CD4-positive, alpha-beta T cell treated with Interleukin-17A for 4 hours (primary cell): ENCODE measurements at places on chromosomes 6 and 20.

- DNase-seq, result no peak
These were observed 163.2 kb upstream of the OLIG3 start for GRCh38 chr6:137657351-137657911.

- DNase-seq, result no peak
These were observed 104.2 kb upstream of the THEMIS start for GRCh38 chr6:128005009-128005408.

GRCh38 chr6:73062837-73063236, 162.5 kb downstream of the KHDC1L start:
- no peak for DNase-seq

DNA sequence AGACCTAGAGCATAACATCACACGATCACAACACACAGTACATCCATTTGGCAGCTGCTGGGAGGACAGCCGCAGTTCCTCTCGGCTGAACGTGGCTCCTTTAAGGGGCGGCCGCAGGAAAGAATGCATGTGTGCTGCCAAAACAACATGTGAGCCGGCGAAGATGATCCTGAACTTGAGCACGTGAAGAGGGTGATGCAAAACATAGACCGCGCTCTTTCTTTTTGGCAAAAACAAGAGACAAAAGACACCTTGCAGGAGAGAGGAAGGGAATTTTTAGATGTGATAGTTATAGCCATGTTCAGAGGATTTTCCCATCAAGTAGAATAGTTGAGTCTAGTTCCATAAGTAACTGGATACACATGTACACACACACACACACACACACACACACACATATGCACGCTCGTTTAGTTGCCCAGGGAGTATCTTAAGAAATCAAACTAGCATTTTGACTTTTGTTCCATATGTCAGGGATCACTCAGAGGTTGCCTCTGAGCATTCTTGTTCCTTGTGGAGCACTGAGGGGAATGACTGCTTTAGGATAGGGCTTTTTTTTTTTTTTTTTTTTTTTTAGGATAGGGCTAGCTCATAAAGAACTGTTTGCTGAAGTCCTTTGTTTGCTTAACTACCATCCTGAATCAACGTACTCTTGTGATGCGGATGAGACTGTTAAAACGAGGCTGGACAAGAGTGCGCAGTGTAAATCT, 21.7 kb upstream of the RANBP9 start:
- DNase-seq, result no peak

- no peak for DNase-seq
These were observed 5.0 kb upstream of the BHLHE23 start for GRCh38 chr20:63011798-63012197.

DNA sequence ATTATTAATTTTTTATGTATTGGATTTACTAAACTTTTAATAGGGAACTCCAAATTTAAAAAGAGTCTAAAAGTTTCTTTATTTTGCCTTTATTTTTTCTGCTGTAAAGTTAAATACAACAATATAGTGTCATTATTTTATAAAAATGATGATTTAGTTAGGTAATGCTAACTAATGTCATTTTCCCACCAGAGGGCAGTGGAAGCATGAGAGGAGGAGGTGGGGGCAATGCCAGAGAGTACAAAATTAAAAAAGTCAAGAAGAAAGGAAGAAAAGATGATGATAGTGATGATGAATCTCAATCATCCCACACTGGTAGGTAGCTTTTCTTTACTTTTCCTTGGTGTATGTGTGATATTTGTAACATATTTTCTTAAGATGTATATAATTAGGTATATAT, 20.2 kb upstream of the FHL5 start:
- no peak for DNase-seq

DNA sequence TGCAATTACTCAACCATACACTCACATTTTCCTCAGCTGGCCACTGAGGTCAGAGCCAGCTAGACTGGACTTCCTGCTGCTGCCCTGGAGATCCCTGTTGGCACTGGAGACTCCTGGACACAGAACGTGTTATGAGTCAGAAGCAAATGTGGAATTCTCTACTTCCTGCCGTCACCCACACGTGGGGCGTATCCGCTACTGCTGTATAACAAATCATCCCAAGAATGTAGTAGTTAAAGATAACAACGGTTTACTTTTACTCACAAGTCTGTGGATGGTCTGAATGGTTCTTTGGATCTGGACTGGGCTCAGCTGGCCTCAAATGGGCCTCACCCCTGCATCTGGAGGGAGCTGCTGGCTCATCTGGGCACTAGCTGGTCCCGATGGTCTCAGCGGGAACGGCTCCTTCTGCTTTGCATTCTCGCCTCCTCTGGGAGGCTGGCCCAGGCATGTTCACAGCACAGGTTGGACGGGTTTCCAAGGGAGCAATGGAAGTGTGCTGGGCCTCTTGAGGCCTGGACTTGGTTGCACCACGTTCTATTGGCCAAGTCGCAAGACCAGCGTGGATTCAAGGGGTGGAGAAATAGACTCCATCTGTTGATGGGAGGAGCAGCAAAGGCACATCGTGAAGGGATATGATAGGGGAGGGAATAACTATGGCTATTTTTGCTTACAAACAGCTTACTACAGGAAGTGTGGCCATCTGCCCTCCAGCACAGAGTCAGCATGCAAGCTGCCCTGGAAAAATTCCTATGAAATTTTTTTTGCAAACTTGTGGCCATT, 118.5 kb downstream of the SNX5 start:
- DNase-seq, result no peak

DNA sequence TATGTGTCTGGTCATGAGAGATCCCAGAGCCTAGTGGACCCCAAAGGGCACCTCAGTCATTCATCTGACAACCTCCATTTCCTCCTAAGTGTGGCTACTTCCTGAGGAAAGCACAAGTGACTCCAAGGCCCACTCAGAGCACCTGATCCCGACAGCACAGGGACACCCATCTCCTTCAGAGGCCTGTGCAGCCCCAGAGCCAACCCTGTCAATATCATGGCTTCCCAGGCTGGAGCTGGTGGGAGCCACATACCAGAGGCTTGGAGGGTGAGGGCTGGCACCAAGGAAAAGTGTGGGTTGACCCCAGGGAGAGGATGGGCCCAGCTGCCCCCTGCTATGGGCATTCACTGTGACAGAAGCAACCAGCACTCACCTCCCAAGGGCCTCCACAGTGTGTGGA, 117.3 kb downstream of the PSMB1 start:
- DNase-seq, result no peak

GRCh38 chr20:23178806-23179205, 92.7 kb upstream of the CD93 start:
- DNase-seq, result no peak

- peak; percentile 73 for DNase-seq
These were observed 4.5 kb upstream of the AP5S1 start for GRCh38 chr20:3815703-3816315.

GRCh38 chr20:24378661-24379483, 90.6 kb upstream of the SYNDIG1 start:
- DNase-seq, result no peak

- DNase-seq, result no peak
These were observed 727.6 kb downstream of the PTPRT start for GRCh38 chr20:42461965-42462593.

DNA sequence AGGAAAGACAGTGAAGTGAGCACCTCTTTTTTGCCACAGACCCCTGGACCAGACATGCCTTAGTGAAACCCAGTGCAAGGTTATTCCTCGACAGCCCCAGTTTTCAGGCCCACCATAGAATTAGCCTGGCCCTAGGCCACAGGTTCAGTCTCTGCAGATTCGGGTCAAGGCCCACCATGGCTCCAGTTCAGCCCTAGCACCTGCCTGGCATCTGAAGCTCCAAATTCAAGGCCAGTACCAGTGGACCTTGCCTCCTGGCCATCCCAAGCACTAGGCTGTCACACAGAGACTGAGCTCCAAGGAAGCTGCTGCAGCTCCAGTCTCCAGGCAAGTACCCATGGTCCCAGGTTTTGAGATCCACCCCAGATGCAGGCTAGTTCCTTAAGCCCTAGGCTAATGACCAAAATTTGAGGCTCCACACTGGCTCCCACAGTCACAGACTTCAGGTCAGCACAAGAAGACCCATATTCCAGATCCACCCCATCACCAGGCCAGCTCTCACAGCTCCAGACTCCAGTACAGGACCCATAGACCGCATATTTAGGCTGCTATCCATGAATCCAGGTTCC, 877.5 kb upstream of the ADGRB3 start:
- DNase-seq, result no peak

DNA sequence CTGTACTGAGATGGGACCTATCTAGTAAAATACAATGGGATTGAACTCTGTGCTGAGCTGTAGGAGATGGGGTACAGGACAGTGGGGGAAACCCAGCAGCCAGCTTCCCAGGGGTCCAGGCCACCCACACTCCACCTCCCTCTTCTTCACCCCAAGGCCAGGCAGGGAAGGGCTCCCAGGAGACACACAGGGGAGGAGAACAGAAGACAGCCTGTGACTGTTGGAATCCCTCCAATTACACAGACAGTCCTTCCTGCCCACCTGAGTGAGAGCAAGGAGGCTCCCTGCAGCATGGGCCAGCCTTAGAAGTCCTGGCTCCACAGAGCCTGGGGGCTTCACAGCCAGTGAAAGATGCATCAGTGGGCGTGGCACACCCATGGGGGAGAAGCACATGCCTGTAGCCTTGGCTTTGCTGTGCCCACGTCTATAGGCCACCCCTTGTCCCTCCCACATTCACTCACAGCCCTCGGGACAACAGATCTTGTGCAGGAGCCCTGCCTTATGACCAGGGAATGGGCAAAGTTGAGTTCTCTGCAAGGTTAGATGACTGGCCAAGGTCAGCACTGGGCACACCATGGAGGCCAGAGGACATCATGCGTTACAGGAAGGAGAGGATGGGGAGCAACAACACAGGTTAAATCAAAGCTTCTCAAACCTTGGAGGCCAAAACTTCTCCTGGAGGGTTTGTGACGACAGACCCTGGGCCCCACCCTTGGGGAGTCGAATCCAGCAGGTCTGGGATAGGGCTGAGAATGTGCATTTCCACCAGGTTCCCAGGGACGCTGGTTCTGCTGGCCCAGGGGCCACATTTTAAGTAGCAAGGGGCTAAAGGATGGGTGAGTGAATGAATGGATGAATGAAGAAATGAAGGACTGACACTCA, 12.3 kb upstream of the CST7 start:
- DNase-seq, result no peak

- no peak for DNase-seq
These were observed 60.5 kb upstream of the PRDM1 start for GRCh38 chr6:106025655-106026054.
